Camera-type eye (tissue), 1 donor: ENCODE measurements at places on chromosomes 12 and 14. TPM values are rescaled to one million over a fixed set of nuclear protein-coding genes. Genes with fewer than 3 reads are reported as not detected.

Gene ZDHHC22
- total RNA-seq: 5.6 TPM

Gene KRT84
- total RNA-seq: not detected

Gene RAD9B
- total RNA-seq: 1.9 TPM

Gene HOXC10
- not detected for total RNA-seq

Gene ASIC1
- total RNA-seq: 8.0 TPM

Gene FBXO33
- total RNA-seq: 18.5 TPM

Gene C14orf39
- total RNA-seq: 8.5 TPM

Gene MGP
- 186 TPM for total RNA-seq

Gene DYRK2
- 69.3 TPM for total RNA-seq

Gene RTL1
- total RNA-seq: 0.49 TPM

Gene TAS2R13
- total RNA-seq: 12.4 TPM

Gene RPS26
- 457 TPM for total RNA-seq

Gene HOXC12
- total RNA-seq: not detected

Gene ACADS
- total RNA-seq: 10.6 TPM

Gene LMNTD1
- not detected for total RNA-seq

Gene ABCC9
- 44.8 TPM for total RNA-seq

Gene FOXN4
- 3.4 TPM for total RNA-seq

Gene C12orf54
- total RNA-seq: not detected

Gene TEX22
- 1.6 TPM for total RNA-seq

Gene TMEM119
- total RNA-seq: 51.7 TPM

Gene GPD1
- 28.3 TPM for total RNA-seq

Gene C12orf60
- total RNA-seq: 10.1 TPM
